Neural crest cell (in vitro differentiated cells): ENCODE measurements at places on chromosomes 7 and 10. TPM values are rescaled to one million over a fixed set of nuclear protein-coding genes. Genes with fewer than 3 reads are reported as not detected.

ASB10 gene
- not detected in 2 replicates for total RNA-seq

GUSB gene
- 50.4 and 51.9 TPM in 2 replicates for total RNA-seq

SCRN1 gene
- total RNA-seq = 76.8 and 79.4 TPM in 2 replicates

GRCh38 chr10:14536241-14537213 is 205.8 kb upstream of the FRMD4A start:
- peaks cover 40% of the 10 kb centered on the region for H3K4me1 ChIP-seq
- DNase-seq = peak; percentile 73
- H3K27ac ChIP-seq = no peak overlapping the region
- no peaks in the 10 kb centered on the region for H3K27me3 ChIP-seq

- peaks cover 34% of the 10 kb centered on the region for H3K27me3 ChIP-seq
- peaks cover 13% of the 10 kb centered on the region for H3K4me1 ChIP-seq
- H3K4me3 ChIP-seq = no peak overlapping the region
These were observed 3.0 kb downstream of the GSAP start for GRCh38 chr7:77413128-77413527.

GRCh38 chr10:5751601-5752253 is 61.5 kb downstream of the GDI2 start:
- H3K36me3 ChIP-seq = peaks cover 20% of the 10 kb centered on the region
- DNase-seq = no peak
- no peak overlapping the region for H3K4me3 ChIP-seq
- no peaks in the 10 kb centered on the region for H3K27me3 ChIP-seq

GRCh38 chr10:13396369-13396768 is 48.3 kb upstream of the SEPHS1 start:
- peaks cover 3% of the 10 kb centered on the region for H3K27me3 ChIP-seq
- H3K27ac ChIP-seq = no peak overlapping the region
- no peak overlapping the region for H3K4me3 ChIP-seq
- DNase-seq = no peak

- H3K4me3 ChIP-seq = no peak overlapping the region
- no peaks in the 10 kb centered on the region for H3K27me3 ChIP-seq
- no peaks in the 10 kb centered on the region for H3K36me3 ChIP-seq
- DNase-seq = no peak
- H3K4me1 ChIP-seq = peaks cover 14% of the 10 kb centered on the region
- no peak overlapping the region for H3K27ac ChIP-seq
These were observed 31.7 kb downstream of the HTRA1 start for GRCh38 chr10:122492999-122493481.

DNA sequence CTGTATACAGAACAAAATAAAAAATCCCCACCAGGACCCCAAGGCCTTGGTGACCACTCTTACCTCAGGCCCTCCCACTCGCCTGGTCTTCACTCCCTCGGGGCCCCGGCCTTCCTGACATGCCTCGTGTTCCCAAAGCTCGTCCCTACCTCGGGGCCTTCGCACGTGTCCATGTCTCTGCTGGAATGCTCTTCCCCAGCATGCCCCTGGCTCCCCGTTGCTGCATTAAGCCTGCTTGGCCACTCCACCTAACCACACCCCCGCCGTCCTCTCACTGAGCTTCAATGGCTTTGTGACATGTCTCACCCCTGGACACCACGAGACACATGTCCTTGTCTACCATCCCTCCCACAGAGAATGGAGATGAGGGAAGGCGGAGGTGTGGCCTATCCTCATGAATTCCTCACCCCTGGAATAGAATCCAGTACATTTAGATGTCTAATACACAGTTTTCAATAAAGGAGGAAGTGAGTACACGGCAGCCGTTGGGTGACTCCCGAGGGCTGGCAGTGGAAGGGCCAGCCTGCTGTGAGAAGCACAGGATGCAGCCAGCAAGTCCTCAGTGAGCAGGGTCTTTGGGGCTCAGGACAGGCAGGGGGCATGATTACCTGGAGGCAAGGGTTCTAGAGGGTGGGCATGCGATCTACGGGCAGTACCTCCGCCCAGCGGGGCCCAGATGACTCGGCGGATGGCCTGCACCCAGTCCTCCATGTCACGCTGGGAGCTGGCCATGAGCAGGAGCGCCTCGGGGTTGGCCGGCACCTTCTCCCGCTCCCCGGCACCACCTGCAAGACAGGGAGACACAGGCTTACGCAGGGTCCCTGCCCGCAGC is 125.7 kb downstream of the ARHGAP22 start:
- H3K4me1 ChIP-seq = no peaks in the 10 kb centered on the region
- no peak for DNase-seq
- H3K27ac ChIP-seq = no peak overlapping the region
- no peaks in the 10 kb centered on the region for H3K36me3 ChIP-seq
- H3K4me3 ChIP-seq = no peak overlapping the region

DNA sequence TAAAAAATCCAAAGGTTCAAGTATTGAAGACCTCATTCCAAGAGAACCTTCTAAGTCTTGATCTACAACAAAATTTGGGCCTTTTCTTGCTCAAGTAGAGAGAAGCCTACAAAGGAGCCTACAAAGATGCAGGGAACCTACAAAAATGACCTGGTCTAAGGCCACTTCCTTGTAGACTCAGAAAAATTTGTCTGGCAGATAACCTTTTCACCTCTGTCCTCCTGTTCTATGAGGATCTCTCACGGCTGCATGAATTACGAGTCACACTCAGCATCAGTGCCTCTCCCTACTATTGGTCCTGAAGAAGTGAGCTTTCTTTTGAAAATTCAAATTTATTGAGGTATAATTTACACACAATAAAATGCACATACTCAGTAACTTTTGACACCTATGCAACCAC is 29.3 kb downstream of the CCNJ start:
- no peak for DNase-seq
- peaks cover 2% of the 10 kb centered on the region for H3K27me3 ChIP-seq
- no peaks in the 10 kb centered on the region for H3K4me1 ChIP-seq

DNA sequence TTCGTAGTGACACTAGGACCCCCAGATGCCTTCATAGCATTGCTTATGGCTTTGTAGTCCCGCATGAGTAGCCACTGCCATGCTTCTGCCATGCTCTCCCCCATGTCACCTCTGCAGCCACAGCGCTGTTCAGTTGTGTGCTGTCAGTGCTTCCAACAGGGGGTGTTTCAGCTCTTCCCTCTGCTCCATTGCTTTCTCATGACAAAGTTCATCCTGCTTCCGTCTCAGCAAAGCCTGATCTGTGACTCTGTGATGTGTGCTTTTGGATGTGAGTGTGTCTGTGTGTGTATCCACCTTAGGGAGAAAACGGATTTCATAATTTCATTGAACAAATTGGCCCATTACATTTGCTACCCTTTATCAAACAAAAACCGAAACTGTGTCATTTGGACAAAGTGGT is 134.9 kb upstream of the SAMD8 start:
- H3K4me1 ChIP-seq = peaks cover 4% of the 10 kb centered on the region
- H3K27ac ChIP-seq = no peak overlapping the region
- no peaks in the 10 kb centered on the region for H3K27me3 ChIP-seq
- peaks cover 8% of the 10 kb centered on the region for H3K36me3 ChIP-seq
- H3K4me3 ChIP-seq = no peak overlapping the region

DNA sequence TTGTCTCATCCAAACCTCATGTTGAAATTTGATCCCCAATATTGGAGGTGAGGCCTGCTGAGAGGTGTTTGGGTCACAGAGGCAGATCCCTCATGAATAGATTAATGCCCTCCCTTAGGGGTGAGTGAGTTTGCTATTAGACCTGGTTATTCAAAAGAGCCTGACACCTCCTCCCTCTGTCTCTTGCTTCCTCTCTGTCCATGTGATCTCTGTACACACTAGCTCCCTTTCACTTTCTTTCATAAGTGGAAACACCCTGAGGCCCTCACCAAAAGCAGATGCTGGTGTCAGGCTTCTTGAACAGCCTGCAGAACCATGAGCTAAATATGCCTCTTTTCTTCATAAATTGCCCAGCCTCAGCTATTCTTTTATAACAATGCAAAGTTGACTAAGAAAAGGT is 447.1 kb downstream of the MDFIC start:
- peaks cover 4% of the 10 kb centered on the region for H3K4me1 ChIP-seq
- no peak overlapping the region for H3K4me3 ChIP-seq
- H3K27me3 ChIP-seq = no peaks in the 10 kb centered on the region
- no peaks in the 10 kb centered on the region for H3K36me3 ChIP-seq
- no peak overlapping the region for H3K27ac ChIP-seq

- no peaks in the 10 kb centered on the region for H3K27me3 ChIP-seq
- H3K36me3 ChIP-seq = peaks cover 11% of the 10 kb centered on the region
- no peak overlapping the region for H3K27ac ChIP-seq
These were observed 17.0 kb downstream of the CDK14 start for GRCh38 chr7:90613088-90613498.

- no peak for DNase-seq
- no peak overlapping the region for H3K4me3 ChIP-seq
- no peaks in the 10 kb centered on the region for H3K4me1 ChIP-seq
- no peaks in the 10 kb centered on the region for H3K27me3 ChIP-seq
- H3K36me3 ChIP-seq = no peaks in the 10 kb centered on the region
These were observed 43.8 kb upstream of the ZNF438 start for GRCh38 chr10:31075434-31075833.

DNA sequence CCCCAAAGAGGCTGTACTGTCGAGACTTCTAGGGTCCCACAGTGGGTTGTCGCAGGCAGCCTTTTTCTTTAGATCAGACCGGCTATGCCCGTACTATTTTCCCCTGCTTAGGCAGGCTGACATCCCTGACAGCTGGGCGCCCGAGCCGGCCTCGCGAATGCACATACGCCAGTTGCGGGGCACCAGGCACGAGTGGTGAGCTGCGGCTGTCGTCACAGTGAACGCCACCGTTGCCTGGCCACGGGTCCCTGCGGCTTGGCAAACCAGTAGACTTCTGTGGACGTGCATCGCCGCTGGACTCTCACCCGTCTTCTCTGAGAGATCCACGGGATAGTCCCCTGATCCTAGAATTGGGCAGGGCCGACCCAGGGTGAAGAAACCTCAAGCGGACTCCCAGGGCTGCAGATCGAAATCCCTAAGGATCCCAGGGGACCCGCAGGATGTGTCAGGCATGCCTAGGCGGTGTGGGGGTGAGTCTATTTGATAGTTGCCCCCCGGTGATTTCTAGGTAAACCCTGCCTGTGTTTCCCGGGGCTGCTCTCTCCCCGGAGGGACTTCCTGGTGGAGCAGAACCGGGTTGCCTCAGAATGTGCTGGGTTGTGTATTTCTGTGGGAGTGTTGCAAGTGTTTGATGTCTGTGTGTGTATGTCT is 33.0 kb upstream of the ZNF273 start:
- H3K4me3 ChIP-seq = no peak overlapping the region
- H3K36me3 ChIP-seq = no peaks in the 10 kb centered on the region
- no peaks in the 10 kb centered on the region for H3K4me1 ChIP-seq

- H3K4me3 ChIP-seq = no peak overlapping the region
- H3K27ac ChIP-seq = no peak overlapping the region
- no peaks in the 10 kb centered on the region for H3K27me3 ChIP-seq
These were observed 774.5 kb upstream of the LRRTM3 start for GRCh38 chr10:66151346-66151745.
